ENCODE measurements at places on chromosomes 4 and X.
A peak's percentile ranks its signal among the peaks of the same experiment; 100 is the strongest.

GRCh38 chr4:69920874-69921273 is 10.0 kb upstream of the CSN1S1 start:
- no peaks in the 10 kb centered on the region for H3K36me3 ChIP-seq
- H3K4me3 ChIP-seq: no peak overlapping the region

- DNase-seq: no peak
- no peaks in the 10 kb centered on the region for H3K4me1 ChIP-seq
- no peak overlapping the region for H3K4me3 ChIP-seq
- no peaks in the 10 kb centered on the region for H3K27me3 ChIP-seq
- H3K36me3 ChIP-seq: peaks cover 94% of the 10 kb centered on the region
Observed at GRCh38 chr4:154542271-154542879, 7.8 kb downstream of the PLRG1 start.

- H3K4me3 ChIP-seq: no peak overlapping the region
- no peaks in the 10 kb centered on the region for H3K36me3 ChIP-seq
Observed at GRCh38 chr4:26619784-26620183, 35.9 kb downstream of the TBC1D19 start.

- no peak overlapping the region for H3K27ac ChIP-seq
- H3K4me1 ChIP-seq: no peaks in the 10 kb centered on the region
- no peaks in the 10 kb centered on the region for H3K36me3 ChIP-seq
- H3K27me3 ChIP-seq: no peaks in the 10 kb centered on the region
Observed at GRCh38 chr4:59838236-59838635, 1361.9 kb upstream of the ADGRL3 start.

- no peaks in the 10 kb centered on the region for H3K27me3 ChIP-seq
- H3K4me1 ChIP-seq: peaks cover 27% of the 10 kb centered on the region
- DNase-seq: no peak
- no peak overlapping the region for H3K27ac ChIP-seq
Observed at GRCh38 chr4:118775405-118775804, 60.5 kb downstream of the SEC24D start.

DNA sequence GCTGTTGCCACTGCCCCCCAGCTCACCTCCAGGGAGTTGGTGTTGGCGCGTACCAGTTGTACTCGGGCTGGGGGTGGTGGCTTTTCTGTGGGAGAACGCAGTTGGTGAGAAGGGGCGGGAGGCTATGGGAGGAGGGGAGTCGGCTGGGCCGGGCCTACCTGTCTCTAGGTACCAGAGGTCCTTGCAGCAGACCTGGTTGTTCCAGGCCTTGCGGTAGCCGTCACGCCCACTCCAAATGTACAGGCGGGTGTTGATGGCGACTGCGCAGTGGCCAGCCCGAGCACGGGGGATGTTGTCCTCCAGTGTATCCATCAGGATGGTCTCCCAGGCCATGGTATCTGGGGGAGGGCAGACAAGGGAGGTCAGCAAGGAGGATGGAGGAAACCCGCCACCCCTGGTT is 11.5 kb downstream of the HCFC1 start:
- no peak overlapping the region for H3K4me3 ChIP-seq
- H3K4me1 ChIP-seq: no peaks in the 10 kb centered on the region
- no peak for DNase-seq
- no peaks in the 10 kb centered on the region for H3K27me3 ChIP-seq
- H3K36me3 ChIP-seq: peaks cover 85% of the 10 kb centered on the region

DNA sequence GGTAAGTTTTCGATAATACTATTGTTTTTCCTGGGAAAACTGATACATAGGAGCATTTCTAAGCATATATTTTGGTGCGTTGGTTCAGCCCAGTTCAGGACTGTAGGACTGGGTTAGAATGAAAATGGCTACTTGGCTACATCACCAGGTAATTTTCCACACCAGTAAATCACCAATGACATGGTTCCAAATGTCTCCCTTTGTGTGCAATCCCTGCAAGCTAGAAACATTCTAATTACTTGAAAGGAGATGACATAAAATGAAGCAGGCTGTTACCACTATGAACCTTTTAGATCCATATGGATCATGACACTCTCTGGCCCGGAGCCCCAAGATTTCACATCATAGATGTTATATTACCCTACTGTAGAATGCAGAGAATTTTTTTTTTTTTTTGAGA is 577.4 kb upstream of the FTHL17 start:
- no peaks in the 10 kb centered on the region for H3K36me3 ChIP-seq
- no peak overlapping the region for H3K27ac ChIP-seq
- no peaks in the 10 kb centered on the region for H3K27me3 ChIP-seq
- no peak overlapping the region for H3K4me3 ChIP-seq
- no peaks in the 10 kb centered on the region for H3K4me1 ChIP-seq

DNA sequence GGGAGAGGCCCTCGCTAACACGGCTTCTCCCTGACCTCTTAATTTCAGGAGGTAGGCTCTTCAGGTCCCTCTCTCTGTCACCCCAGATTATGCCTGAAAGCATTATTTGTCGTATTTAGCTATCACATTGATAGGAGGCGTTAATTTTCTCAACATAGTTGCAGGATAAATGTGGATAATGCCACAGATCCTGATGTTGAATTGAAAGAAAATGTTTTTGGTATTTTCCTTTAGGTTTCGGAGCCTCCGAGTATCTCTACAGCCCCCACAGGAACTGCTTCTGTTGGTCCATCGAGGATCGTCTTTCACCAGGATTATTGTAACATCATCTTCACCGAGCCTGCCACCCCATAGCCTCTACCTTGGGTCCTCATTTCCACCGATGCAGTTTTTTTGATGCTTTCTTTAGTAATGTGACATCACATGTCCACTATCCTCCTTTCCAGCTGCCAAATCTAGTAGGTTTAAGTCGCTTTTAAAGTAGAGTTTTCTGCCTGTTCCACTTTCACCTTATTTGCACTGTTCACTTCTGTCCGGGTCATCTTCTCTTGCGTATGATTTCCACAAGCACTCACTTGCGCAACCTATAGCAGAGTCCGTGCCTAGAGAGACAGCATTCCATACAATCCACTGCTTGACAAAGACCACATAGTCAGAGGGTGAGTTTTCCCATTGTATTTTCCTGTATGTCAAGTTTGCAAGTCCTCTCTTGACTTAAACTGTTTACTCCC is 665 bp downstream of the TIGD2 start:
- H3K4me3 ChIP-seq: peak overlapping the region; percentile 72
- peak overlapping the region; percentile 83 for H3K27ac ChIP-seq
- DNase-seq: no peak
- H3K4me1 ChIP-seq: peaks cover 20% of the 10 kb centered on the region

DNA sequence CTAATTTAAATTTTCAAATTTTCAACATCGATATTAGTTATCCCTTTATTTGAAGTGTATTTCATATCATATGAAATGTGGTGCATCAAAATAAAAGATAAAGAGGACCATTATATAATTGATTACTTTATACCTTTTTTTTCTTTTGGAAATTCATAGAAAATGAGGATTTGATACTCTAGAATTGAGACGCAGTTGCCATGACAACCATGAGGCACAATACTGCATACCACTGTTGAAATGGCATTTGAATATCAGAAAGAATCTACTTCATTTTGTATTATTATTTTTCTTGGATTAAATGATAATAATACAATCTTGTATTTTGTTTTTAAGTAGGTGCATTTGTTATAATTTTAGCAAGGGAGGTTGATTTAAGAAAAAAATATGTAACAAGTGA is 323.1 kb downstream of the PCDH18 start:
- H3K36me3 ChIP-seq: no peaks in the 10 kb centered on the region
- H3K4me1 ChIP-seq: no peaks in the 10 kb centered on the region
- H3K4me3 ChIP-seq: no peak overlapping the region
- no peaks in the 10 kb centered on the region for H3K27me3 ChIP-seq
- no peak for DNase-seq

DNA sequence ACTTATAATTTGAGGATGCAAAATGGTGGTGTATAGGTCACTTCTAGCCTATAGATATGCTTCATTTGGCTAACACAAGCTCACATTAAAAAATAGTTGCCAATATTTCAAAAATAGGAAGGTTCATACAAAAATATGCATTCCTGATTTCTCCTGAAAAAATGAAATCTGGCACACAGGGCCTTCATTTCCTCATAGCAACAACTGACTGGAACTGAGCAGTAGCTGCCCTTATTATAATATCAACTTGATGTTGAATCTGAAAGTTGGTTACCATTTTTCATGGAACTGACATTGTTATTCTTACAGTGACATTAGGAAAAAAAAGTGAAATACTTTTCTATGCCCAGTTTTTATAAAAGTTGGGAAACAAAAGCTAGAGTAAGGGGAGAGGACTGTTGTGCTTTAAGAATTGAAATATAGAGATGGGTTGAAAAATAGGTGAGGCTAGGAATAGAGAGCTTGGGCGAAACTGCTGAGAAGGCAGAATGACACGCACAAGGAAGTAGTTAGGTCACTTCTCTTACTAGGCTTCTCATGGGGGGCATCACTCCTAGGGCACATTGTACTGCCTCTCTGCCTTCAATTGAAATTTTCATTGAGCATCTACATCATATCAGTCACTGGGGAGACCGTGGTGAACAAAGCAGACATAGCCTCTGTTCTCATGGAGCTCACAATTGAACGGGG is 43.1 kb upstream of the C1GALT1C1 start:
- no peaks in the 10 kb centered on the region for H3K36me3 ChIP-seq
- H3K27me3 ChIP-seq: no peaks in the 10 kb centered on the region
- peak overlapping the region; percentile 34 for H3K27ac ChIP-seq
- DNase-seq: no peak
- H3K4me1 ChIP-seq: peaks cover 8% of the 10 kb centered on the region
- no peak overlapping the region for H3K4me3 ChIP-seq

GRCh38 chr4:38585871-38586270 is 78.1 kb upstream of the KLF3 start:
- no peak for DNase-seq
- no peaks in the 10 kb centered on the region for H3K36me3 ChIP-seq
- peaks cover 3% of the 10 kb centered on the region for H3K4me1 ChIP-seq

DNA sequence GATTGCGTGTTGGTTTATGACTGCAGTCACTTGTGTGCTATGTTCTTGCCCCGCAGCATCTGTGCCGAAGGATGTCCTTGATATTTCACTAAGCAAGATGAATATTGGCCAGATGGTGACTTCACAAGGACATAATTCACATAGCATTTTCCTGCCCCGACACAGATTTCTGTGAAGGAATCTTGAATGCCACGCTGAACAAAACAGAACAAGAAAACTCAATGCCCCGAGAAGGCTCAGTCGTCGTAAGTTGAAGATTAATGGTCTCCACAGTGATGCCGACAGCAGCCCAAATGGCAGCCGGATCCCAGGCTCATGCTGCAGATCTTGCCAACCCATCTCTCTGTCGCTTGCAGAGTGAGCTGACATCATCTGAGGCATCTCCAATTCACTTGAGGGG is 145.9 kb downstream of the CPEB2 start:
- H3K36me3 ChIP-seq: no peaks in the 10 kb centered on the region
- no peak for DNase-seq
- H3K4me3 ChIP-seq: no peak overlapping the region
- H3K27ac ChIP-seq: no peak overlapping the region
- H3K27me3 ChIP-seq: no peaks in the 10 kb centered on the region
- H3K4me1 ChIP-seq: peaks cover 15% of the 10 kb centered on the region

- no peaks in the 10 kb centered on the region for H3K4me1 ChIP-seq
- no peaks in the 10 kb centered on the region for H3K36me3 ChIP-seq
- H3K27me3 ChIP-seq: no peaks in the 10 kb centered on the region
- DNase-seq: no peak
- no peak overlapping the region for H3K27ac ChIP-seq
- no peak overlapping the region for H3K4me3 ChIP-seq
Observed at GRCh38 chr4:21117541-21118180, 417.4 kb downstream of the PACRGL start.

- DNase-seq: no peak
- no peak overlapping the region for H3K4me3 ChIP-seq
- H3K27me3 ChIP-seq: no peaks in the 10 kb centered on the region
- no peak overlapping the region for H3K27ac ChIP-seq
- H3K36me3 ChIP-seq: no peaks in the 10 kb centered on the region
- H3K4me1 ChIP-seq: peaks cover 37% of the 10 kb centered on the region
Observed at GRCh38 chr4:75722417-75722816, 2.0 kb upstream of the USO1 start.

- no peaks in the 10 kb centered on the region for H3K36me3 ChIP-seq
- peaks cover 52% of the 10 kb centered on the region for H3K4me1 ChIP-seq
- H3K27ac ChIP-seq: no peak overlapping the region
Observed at GRCh38 chrX:120463241-120463640, 5.9 kb downstream of the LAMP2 start.

- no peaks in the 10 kb centered on the region for H3K4me1 ChIP-seq
- DNase-seq: no peak
- H3K36me3 ChIP-seq: no peaks in the 10 kb centered on the region
Observed at GRCh38 chr4:77375866-77376607, 219.0 kb downstream of the CCNG2 start.

DNA sequence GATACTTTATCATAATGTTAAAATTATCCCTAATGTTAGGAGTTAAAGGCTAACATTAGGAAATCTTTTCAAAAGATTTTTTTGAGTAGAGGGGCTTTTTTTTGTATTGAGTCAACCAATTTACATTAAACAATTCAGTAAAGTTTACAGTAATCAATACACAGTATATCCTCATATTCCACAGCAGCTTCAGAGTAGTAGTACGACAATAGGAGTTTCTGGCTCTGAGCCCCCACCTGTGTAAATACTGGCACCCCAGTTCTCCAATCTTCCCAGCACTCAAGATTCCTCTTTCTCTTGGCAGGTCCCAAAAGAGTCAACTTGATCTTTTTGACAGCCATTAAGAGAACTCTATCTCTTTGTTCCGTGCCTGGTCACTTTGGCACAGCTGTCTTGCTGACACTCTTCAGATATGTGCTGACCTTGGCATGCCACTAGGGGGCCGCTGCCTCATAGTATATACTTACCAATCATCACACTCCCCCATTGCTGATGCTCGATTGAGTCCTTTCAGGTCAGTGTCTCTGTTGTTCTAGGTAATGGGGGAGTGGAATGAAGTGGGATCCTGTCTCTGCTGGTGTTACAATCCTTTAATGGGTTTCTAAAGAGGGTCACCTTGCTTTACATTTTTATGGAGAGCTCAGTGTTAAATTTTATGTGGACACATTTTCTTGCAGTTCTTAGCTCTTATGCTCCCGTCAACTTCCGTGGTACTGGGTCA is 19.5 kb upstream of the CCNI start:
- no peaks in the 10 kb centered on the region for H3K36me3 ChIP-seq
- no peak overlapping the region for H3K27ac ChIP-seq
- DNase-seq: peak; percentile 93
- H3K27me3 ChIP-seq: no peaks in the 10 kb centered on the region
- no peak overlapping the region for H3K4me3 ChIP-seq
- H3K4me1 ChIP-seq: peaks cover 5% of the 10 kb centered on the region

DNA sequence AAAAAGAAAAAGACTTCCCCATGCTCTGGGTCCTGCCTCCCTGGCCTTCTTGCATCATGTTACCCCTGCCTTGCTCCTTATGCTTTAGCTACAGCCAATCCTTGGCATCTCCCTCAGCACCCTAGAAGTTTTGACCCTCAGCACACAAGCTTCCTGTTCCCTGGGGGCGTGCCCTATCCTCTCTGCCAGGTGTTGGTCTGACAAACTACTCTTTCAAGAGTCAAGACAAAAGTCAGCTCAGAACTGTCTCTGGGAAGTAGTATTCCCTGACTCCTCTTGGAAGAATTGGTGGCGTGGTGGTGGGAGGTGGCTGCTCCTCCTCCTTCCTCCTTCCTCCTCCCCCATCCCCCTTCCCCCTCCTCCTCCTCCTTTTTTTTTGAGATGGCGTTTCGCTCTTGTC is 41.0 kb downstream of the PRPS1 start:
- H3K4me3 ChIP-seq: no peak overlapping the region
- no peak overlapping the region for H3K27ac ChIP-seq
- H3K36me3 ChIP-seq: no peaks in the 10 kb centered on the region
- no peak for DNase-seq

GRCh38 chrX:23317799-23318724 is 16.6 kb upstream of the PTCHD1 start:
- H3K4me1 ChIP-seq: no peaks in the 10 kb centered on the region
- DNase-seq: no peak
- H3K27ac ChIP-seq: no peak overlapping the region
- no peak overlapping the region for H3K4me3 ChIP-seq
- no peaks in the 10 kb centered on the region for H3K27me3 ChIP-seq
- H3K36me3 ChIP-seq: no peaks in the 10 kb centered on the region

Measured in suprapubic skin (tissue), 4 donors.